ENCODE measurements at places on chromosomes 4 and X.
A peak's percentile ranks its signal among the peaks of the same experiment; 100 is the strongest.

GRCh38 chr4:52377563-52377962, 281.5 kb downstream of the USP46 start:
- DNase-seq: no peak

GRCh38 chr4:118557298-118557851, 127.8 kb upstream of the METTL14 start:
- DNase-seq: no peak

- DNase-seq: no peak
Observed at GRCh38 chr4:83054928-83055327, 19.9 kb downstream of the COPS4 start.

DNA sequence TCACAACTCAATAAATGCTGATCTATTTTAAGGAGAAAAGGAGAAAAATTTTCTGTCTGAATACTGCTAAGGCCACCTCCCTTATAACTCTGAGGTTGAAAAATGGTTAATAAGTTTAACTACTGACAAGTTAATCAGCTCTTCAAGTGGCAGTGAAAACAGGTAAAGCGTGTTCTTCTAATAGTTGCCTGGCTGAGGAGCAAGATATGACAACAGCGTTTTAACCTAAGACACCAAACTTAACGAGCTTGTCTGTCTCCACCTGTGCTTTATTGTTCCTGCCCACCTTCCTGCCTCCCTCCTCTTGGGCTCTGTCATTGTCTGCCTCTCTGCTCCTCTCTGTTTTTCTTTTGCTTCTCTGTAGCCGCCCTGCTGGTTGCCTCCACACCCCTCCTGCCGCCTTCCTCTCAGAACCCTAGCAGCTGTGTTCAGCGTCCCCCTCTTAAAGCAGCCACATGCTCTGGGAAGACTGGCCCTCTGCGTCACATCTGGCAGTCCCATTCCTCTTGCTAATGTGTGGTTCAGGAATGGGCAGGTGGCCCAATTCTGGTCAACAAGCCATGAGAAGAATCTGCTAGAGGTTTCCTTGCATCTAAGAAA, 4.3 kb upstream of the TSPAN5 start:
- DNase-seq: peak; percentile 8

DNA sequence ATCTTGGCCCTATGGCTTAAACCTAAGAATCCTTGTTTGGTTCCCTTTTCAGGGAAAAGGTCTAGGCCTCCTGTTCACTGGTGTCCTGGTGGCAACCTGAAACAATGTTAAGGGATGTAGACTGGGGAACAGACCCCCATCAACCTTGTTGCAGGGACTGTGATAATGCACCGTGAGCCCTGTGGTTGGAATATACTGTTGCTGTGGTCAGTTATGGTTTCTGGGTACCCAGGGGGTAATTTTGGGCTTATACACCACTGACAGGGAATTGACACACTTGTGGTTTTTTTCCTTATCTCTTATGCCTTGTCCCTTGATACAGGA, 64.0 kb upstream of the WDR1 start:
- DNase-seq: no peak

Data from stimulated activated CD4-positive, alpha-beta T cell treated with anti-CD3 and anti-CD28 coated beads, Interleukin-12 subunit alpha, Interleukin-12 subunit beta, amount 100 ng/mL, for 24 hours (primary cell).